ENCODE measurements at places on chromosomes 6 and 20.
A peak's percentile ranks its signal among the peaks of the same experiment; 100 is the strongest.

GRCh38 chr6:112576423-112576822 is 229.3 kb downstream of the RFPL4B start:
- peak; percentile 79 for DNase-seq

DNA sequence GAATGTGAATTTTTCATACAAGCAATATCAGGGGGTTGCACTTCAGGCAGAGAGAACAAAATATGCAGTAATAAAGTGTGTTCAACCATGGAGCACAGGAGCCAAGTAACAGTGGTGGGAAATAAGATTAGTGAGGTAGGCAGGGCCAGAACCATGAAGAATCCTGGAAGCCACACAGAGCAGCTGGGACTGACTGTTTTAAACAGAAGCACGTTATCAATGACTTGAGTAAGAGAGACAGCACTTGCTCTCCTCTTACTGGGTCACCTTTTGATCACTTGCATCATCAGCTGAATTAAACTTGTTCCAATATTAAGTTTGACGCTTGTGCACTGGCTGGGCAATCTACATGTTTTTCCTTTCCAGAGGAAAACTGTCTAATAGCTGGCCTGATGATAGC is 238.5 kb downstream of the TBX18 start:
- DNase-seq, result no peak

DNA sequence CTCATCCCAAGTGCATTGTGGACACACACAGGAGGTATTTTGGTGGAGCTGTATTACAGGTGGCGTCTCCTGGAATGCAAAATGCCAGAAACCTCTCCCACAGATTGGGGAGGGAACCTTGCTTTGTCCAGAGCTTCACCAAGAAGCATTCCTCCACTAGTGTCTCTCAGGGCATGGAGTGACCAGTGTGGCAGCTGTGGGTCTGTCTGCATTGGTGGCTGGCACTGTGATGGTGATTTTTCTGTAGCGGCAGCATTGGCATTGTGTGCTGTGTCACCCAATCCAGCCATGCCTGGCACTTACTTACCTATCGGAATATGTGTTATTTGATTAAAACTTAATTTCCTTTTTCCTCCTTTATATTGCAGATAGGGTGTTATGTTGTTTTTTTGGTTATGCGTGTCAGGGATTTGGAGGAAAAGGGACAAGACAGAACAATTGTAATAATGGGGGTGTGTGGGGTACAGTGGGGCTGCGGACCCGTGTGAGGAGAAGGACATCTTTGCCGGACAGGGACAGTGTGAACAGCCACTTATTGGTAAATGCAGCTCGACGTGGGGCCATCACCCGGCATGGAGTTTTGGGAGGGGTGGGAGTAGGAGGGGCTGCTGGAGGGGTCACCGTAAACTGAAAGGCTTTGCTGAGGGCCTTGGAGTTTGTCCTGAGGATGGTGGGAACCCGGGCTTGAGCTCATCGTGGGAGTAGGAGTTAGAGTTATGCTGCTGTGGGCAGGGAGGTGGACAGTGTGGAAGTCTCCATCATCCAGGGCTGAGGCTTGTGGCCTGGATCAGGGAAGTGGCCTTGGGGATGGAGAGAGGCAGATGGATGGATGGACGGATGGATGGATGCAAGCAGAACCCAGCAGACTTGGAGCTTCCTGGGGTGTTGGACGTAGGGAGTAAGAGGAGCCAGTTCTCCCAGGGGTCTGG is 105.0 kb downstream of the SYCP2 start:
- DNase-seq, result no peak

GRCh38 chr6:70841112-70841511 is 115.7 kb downstream of the B3GAT2 start:
- no peak for DNase-seq

DNA sequence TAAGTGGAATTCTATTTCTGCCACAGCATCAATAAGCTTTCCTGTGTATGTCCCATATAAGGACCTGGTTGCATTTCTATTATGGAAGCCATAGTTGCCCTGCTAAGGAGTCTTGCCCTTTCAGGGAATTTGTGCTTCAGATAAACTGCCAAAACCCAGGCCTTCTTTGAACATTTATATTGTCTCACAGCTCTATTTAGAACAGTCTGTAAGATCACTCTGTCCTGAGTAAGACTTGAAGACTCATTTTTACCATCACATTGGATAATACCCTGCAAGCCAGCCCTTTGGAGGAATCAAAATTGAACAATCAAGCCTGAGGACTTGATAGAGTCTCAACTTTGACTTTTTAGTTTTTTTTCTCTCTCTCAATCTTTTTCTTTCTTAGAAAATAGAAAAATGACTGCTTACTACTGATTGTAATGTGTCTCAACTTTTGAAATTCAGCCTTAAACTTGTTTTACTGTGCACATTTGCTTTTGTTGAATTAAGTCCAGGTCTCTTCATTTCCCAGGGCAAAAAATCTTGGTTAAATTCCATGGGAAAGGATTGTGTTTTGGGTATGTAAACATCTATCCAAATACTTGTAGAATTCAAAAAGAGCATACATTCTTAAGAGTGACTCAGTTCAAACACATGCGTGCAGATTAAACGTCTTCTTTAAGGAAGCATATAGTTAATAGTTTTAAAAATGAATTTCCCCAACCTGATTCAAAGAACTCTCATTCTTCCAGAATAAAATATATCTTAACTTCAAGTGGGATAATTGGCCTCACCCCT is 91.2 kb downstream of the PLCB1 start:
- DNase-seq, result peak; percentile 94

GRCh38 chr20:38043512-38044300 is 10.2 kb downstream of the RPRD1B start:
- peak; percentile 77 for DNase-seq

GRCh38 chr20:48858075-48858790 is 30.4 kb upstream of the PREX1 start:
- DNase-seq, result no peak

DNA sequence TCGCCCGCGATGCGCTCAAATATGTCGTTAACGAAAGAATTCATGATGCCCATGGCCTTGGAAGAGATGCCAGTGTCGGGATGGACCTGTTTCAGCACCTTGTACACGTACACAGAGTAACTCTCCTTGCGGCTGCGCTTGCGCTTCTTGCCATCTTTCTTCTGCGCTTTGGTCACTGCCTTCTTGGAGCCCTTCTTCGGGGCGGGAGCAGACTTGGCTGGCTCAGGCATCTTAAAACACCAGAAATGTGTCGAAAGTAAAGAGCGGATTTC is 36.4 kb downstream of the HFE start:
- no peak for DNase-seq

DNA sequence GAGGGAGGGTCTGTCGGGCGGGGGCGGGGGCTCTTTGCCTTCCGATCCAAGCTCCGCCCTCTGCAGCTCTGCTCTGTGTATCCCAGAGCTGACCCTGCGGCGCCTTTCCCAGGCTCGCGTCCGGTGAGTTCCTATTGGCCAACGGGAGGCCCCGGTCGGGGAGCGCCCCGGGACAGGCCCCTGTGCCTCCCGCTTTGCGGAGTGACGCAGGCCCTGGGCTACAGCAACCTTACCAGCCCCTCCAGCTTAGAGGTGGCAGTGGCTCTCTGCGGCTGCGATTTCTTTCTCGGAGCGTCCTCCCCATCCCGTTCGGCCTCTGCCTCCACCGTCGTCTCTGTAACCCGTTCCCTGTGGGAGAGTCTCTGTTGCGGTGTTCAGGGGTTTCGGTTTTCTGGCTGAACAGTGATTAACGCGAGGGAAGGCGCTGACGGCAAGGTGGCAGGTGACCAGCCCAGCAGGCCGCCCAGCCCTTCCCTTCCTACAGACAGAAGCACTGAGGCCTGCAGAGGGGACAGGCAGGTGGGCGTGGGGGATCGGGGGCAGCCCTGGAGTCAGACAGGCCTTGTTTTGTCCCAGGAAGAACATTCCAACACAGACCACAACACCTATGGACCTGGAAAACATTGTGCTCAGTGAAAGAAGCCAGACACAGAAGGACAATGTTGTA is 18.1 kb upstream of the CEBPB start:
- peak; percentile 70 for DNase-seq

- DNase-seq, result no peak
These were observed 45.9 kb downstream of the INSM1 start for GRCh38 chr20:20413810-20414281.

DNA sequence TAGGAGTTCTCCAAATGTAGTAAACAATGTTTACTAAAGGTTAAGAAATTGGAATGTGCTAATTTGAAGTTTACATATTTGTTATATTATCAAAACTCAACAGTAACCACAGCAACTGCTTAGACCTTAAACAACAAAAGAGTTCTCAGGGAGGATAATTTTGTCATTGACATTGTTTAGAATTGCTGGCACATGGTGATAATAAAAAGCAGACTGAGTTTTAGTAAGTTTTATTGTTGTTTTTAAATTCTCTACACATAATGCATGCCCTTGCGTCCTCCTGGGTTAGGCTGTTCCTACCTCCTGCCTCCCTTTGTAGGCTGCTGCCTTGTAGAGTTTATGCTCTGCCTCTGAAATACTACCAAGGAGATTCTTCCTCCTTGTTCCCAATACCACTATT is 28.7 kb downstream of the LAMA4 start:
- DNase-seq, result no peak

- no peak for DNase-seq
These were observed 38.1 kb downstream of the SMAP1 start for GRCh38 chr6:70705772-70706171.

DNA sequence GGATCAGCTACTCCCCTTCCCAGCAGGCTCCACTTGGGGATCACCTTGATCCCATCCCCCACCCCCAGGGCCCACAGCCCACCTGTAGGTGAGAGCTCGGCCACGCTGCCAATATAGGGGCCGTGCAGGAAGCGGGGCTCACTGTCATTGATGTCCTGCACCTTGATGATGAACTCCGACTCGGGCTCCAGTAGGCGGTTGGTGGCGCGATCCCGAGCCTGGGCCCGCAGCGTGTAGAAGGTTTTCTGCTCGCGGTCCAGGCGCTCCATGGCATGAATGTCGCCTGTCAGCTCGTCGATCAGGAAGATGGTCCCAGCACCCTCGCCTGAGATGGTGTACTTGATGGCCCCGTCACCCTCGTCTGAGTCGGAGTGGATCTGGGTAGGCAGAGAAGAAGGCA is 67.4 kb downstream of the CDH22 start:
- no peak for DNase-seq

GRCh38 chr6:122818866-122819265 is 29.8 kb downstream of the SMPDL3A start:
- no peak for DNase-seq

All from fibroblast of skin of right biceps (primary cell).